Stimulated activated CD4-positive, alpha-beta T cell treated with anti-CD3 and anti-CD28 coated beads, TNF-alpha, amount 100 ng/mL, for 4 hours (primary cell): ENCODE measurements at places on chromosomes 3 and 15.

DNA sequence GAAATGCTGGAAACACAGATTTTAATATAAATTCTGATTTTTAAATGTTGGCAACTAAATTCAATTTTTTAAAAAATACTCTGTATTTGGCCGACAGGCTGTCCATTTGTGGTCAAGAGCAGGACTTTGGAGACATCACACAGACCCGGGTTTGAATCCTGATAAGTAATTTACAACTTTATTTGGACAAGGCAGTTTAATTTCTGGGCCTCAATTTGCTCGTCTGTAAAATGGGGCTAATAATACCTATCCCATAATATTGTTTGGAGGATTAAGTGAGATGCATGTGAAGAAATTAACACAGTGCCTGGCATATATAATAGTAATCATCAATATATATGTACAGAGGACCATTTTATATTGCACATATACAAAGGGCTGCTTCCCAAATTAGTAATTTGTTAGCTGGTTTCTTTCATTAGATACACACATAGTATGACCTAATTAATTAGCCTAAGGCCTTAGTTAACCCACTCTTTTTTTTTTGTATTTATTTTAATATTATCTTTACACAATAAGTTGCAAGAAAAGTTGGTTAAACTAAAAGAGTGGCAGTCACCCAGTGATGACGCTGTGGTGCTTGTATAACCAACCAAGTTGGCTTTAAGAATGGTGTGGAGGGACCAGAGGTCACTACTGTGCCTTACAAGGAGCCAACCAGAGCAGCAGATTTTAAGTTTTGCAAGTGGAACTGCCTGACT is 665 bp downstream of the PIGB start:
- no peak for DNase-seq

- no peak for DNase-seq
Measured at GRCh38 chr15:90086868-90087268, 15.4 kb downstream of the IDH2 start.

GRCh38 chr3:65785065-65785645 is 253.6 kb downstream of the MAGI1 start:
- no peak for DNase-seq

GRCh38 chr3:32522682-32523081 is 20.0 kb upstream of the CMTM6 start:
- DNase-seq: no peak

GRCh38 chr15:35060591-35060990 is 24.5 kb downstream of the NANOGP8 start:
- no peak for DNase-seq

DNA sequence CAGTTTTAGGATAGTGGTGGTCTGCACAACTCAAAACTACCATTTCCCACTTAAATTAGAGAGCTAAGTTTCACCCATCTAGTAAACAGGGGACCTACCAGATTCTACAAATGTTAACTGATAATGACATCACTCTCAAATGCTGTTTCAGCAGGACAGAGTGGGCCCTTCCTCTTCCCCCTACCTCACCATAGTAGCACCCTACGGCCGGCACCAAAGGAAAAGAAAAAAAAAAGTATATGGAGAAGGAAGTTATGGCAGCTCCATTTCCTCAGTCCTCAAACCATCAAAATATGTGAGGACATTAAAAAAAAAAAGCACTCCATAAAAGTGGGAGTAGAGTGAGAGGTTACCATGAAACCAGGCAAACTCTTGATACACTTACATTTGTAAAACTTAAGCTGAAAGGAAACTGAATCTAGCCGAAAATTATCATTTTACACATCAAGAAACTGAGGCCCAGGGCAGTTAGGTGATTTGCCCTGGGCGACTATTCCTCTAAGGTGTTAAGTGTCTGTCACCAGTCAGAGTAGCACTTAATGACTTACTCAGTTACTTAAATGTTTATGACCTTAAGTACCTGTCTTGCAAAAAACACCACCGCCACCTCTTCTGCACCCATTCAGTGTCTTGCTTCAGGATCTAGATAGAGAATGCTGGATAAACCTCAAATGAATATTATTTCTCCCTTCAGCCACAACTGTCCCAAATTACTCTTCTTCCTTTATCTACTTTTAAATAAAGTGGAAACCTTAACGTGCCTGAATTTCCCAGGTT is 2.7 kb downstream of the MSL2 start:
- DNase-seq: no peak

- no peak for DNase-seq
Measured at GRCh38 chr3:195117978-195118581, 152.9 kb downstream of the XXYLT1 start.

- no peak for DNase-seq
Measured at GRCh38 chr15:66149871-66150270, 103.7 kb downstream of the MEGF11 start.

- DNase-seq: no peak
Measured at GRCh38 chr15:98076021-98076816, 115.7 kb downstream of the ARRDC4 start.

DNA sequence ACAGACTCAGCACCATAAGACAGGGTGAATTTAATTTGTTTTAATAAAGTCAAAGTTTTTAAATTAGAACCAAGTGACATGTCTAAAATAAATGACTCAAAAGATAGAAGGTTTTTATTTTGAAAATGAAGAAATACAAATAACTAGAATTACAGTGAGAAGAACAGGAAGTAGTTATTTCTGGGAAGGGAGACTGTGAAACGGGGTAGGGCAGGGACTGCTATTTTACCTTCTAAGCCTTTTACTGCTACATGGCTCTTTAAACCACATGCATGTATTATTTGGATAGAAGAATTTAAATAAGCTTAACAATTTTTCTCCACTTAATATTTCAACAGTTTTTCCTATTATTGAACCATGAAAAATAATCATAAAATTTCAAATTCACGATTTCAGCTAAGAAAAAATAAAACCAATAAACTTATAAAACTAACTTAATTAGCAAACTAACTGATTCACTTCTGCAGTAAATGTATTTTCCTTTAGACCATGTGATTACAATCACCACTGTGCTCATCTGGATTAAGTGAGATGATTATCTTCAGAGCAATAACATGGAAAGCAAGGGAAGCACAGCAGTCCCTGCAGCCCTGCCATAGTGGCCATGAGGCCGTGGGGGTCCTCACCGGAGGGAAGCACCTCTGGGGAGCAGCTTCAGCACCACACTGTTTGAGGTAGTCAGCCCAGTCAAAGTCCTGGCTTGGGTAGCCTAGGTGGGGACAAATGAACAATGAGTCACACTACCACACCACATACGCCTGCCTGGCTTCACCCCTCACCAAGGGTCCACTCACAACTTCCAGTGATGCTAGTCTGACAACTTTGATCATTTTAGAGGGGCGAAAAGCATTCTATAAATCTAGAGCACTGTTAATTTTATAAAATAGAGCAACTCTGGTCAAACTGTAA is 28.3 kb upstream of the STIMATE start:
- DNase-seq: no peak

GRCh38 chr15:51328926-51329325 is 9.5 kb downstream of the CYP19A1 start:
- no peak for DNase-seq

GRCh38 chr3:125054062-125054448 is 1.7 kb downstream of the HEG1 start:
- DNase-seq: no peak

GRCh38 chr15:99719096-99719541 is 14.1 kb downstream of the LYSMD4 start:
- DNase-seq: no peak

DNA sequence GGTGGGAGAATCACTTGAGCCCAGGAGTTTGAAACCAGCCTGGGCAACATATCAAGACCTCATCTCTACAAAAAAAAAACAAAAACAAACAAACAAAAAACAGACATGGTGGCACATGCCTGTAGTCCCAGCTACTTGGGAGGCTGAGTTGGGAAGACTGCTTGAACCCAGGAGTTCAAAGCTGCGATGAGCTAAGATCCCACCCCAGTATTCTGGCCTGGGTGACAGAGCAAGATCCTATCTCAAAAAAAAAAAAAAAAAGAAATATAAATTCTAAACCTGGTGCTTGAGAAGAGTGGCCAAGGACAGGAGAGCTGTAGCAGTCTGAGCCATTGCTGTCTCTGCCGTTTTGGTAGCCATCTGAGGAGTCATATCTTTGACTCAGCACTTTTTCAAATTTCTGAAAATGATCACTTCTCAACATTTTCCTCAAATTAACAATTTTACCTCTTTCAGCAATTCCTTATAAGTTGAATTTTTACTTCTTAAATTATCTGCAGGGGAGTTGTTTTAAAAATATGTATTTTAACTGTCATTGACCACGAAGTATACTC is 3.6 kb upstream of the DENND4A start:
- no peak for DNase-seq

GRCh38 chr3:121491683-121492320 is 54.0 kb downstream of the POLQ start:
- DNase-seq: no peak

DNA sequence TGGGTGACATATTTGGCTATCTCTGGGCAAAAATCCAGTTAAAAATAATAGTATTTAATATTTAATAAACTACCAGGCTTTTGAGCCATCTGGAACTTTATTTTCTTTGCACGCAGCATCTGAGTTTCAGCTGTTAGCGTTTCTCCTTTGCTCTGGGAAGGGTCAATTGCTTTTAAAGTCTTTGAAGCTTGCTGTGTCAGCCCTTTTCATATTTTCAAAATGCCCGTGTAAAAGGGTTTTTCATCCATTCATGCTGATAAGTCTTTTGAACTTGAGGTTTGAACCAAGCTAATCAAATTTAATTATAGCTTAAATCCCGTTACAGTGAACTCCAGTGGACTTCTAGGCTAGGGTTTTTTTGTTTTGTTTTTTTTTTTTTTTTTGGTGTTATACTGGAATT is 79.1 kb downstream of the SLC25A26 start:
- no peak for DNase-seq

DNA sequence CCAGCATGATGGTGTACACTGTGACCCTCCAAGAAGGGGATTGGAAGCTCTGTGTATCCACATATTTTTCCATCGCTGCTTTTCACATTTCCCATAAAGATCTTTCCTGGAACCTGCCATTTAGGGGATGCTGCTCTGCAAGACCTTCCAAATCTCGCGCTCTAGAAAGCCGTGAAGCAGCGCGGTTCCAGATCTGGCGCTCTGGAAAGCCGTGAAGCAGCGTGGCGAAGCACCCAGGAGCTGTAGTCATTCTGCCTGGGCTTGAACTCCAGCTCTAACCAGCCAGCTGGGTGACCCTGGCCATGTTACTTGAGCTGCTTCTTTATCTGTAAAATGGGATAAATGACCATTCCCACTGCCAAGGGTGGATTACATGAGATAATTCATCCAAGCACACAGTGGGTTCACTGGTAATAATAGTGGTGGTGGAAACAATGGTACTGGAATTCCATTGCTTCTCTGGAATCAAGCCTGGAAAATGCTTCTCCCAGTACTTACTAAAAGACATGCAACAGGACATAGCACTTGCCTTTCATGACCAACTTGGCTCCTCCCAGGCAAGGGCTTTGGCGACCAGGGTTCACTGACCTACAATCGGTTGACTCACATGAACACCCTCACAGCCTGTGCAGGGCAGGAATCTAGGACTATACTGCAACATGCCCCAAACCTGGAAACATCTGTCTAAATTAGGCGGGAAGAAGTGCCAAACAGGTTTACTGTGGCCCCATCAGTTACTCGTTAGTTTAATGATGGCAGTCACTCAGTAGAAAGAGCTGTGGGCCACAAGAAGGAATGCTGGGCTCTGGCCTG is 70.7 kb downstream of the XXYLT1 start:
- no peak for DNase-seq

GRCh38 chr15:68154923-68155559 is 50.1 kb downstream of the CALML4 start:
- no peak for DNase-seq

- no peak for DNase-seq
Measured at GRCh38 chr3:104628185-104628789, 738.4 kb upstream of the ALCAM start.
